Lower leg skin (tissue), 4 donors: ENCODE measurements at places on chromosomes 7 and 10.

DNA sequence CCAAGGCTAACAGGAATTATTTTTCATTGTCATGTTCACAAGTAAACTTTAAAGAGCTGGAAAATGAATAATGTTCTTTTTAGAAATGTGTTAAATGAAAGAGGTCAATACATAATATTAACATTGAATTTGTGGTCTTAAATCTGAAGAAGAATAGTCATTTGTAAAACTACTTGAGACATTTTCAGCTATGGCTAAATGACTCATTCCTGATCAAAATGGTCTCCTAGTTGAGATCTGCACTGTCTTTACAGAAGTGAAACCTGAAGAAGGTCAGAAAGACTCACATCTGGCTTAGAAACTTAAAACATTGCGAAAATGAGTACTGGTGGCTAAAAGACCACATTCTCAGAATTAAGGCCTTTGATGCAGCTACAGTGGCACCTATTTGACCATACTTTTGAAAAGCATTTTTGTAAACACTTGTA is 5.9 kb downstream of the PIK3CG start:
- no peak for DNase-seq

- DNase-seq = no peak
Observed at GRCh38 chr10:29646238-29646902, 11.6 kb upstream of the SVIL start.

- DNase-seq = no peak
Observed at GRCh38 chr10:123997486-123998196, 95.8 kb downstream of the CHST15 start.

DNA sequence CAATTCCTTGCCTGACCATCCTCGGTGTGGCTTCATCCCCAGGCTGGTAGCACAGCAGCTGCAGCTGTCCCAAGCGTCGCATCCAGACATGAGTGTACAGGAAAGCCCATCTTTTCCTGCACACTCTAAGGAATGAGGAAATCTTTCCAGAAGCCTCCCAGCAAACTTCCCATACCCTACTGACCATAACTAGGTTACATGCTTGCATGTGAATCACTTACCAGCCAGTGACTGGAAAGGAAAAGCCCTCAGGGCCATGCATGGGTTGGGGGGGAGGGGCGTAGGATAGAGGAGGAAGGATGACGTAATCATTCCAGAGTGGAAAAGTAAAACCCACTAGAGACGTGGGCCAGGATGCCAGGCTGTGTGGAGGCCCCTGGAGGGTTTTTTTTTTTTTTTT is 18.9 kb upstream of the ZNF212 start:
- DNase-seq = no peak

GRCh38 chr7:136900005-136900404 is 31.6 kb downstream of the CHRM2 start:
- DNase-seq = no peak

DNA sequence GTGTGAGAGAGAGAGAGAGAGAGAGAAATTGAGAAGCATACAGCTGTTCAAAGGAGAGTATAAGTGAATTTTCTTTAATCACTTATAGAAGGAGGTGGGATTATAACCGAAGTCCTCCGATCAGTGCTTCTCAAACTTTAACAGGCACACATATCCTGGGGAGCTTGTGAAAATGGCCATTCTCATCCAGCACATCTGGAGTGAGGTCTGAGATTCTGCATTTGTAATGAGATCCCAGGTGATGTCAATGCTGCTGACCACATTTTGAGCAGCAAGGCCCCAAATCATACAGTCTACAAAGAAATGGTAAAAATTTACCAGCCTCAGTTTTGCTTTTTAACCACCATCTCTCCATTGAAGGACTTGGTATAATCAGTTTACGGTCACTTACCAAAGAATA is 219.0 kb downstream of the PTEN start:
- DNase-seq = no peak

GRCh38 chr7:93933156-93933555 is 11.6 kb downstream of the GNG11 start:
- no peak for DNase-seq

- no peak for DNase-seq
Observed at GRCh38 chr7:31056775-31057346, 4.8 kb downstream of the ADCYAP1R1 start.

GRCh38 chr10:11908536-11908935 is 85.4 kb downstream of the PROSER2 start:
- DNase-seq = no peak

DNA sequence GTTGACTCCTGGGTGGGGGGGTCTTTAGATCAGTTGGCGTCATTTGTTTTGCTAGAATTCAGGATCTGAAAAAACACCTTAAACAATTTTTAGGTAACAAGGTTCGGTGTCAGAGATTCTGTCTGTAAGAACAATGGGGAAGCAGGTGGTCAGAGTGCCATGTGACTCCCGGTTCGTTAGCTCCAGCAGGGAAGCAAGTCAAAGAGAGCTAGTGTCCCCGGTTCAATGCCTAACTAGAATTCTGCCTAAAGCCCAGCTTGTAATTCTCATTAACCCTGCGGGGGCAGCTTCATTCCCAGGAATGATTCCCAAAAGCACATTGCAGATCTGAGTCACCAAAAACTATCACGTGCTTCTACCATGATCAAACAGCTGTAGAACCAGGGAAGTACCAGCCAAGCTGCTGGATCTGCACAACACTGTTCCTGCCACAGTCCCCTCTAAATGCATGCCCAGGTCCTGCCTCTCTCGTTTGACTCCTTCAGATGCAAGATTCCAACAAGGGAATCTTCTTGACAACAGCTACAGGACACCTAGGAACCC is 664.3 kb upstream of the CELF2 start:
- no peak for DNase-seq

- DNase-seq = no peak
Observed at GRCh38 chr10:110138197-110138812, 69.1 kb upstream of the MXI1 start.

DNA sequence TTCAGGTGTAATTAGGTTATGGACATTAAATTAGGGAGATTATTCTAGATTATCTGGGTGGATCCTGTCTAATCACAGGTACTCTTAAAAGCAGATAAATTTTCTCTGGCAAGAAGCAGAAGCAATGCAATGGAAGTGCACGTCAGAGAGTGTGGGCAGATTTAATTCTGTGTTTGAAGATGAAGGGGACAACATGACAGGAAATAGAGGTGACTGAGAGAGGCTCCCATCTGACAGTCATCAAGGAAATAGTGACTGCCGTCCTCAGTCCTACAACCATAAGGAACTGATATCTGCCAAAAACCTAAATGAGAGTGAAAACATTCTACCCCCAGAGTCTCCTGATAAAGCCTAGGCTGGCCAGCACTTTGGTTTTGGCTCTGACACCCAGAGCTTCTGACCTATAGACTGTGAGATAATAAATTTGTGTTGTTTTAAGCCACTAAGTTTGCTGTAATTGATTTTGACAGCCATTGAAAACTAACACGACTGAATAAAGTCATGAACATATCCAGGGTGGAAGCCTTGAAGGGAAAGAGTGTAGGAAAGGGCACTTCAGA is 30.5 kb upstream of the DDX50 start:
- no peak for DNase-seq

DNA sequence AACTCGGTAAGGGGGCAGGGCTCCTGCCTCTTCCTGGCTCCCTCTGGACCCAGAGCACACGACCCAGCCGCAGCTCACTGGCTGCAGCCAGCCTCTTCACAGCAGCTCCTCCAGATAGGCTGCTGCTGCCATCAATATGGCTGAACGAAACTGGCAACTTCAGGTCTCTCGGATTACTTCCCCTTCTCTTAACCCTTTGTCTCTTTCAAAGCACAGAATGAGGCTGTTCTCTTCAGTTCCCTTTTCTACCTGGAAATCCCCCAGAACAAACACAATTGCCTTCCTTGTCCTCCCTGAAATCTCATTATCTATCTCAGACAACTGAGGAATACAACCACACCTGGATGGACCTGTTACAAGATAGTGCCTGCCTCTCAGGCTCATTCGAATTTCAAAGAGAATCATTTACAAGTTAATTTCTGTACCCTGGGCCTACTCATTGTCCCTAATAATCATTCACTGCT is 193.4 kb upstream of the MBL2 start:
- no peak for DNase-seq

DNA sequence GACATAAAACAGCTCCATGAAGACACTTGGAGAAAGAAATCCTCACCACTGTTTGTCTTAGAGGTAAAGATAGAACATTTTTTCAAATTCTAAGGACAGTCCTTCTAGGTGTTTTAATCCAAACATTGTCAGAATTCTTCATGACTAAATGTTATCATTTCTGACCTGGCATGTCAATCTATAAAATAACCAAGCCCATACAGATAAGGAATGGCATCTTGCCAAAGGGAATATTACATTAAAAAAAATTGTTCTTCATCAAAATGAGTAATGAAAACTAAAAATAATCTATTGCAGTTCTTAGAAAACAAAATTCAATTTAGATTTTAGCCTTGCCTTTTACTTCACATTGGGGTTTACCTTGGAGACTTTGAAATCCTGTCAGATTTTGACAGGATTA is 33.6 kb downstream of the DGKB start:
- DNase-seq = no peak

DNA sequence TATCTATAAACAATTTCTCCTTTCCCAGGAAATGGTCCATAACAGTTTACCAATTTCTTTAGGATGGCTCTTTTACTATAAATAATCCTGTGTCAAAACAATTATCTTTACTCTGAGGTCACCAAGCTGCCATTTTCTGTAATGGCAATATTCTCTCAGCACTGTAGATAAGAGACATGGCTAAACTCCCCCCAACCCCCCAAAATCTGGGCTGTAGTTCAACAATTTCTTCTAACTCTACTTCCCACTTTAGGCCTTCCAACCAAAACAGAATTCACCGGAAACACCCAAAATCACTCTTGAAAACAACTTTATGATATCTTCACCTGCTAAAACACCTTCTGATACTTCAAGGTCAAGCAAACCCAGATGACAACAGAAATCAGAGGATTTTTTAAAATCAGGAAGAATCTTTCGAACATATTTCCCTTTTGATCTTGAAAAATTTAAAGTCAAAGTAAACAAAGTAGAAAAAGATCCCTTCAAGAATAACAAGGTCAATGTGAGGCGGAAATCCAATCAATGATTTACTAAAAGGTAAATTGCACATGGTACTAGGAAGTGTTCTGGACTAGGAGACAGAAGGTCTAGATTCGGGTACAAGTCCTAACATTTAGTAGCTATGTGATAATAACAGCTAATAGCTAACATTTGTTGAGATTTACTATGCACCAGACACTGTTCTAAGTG is 176.8 kb downstream of the CPEB3 start:
- no peak for DNase-seq

- DNase-seq = no peak
Observed at GRCh38 chr7:79529881-79530235, 76.4 kb upstream of the MAGI2 start.

- peak; percentile 94 for DNase-seq
Observed at GRCh38 chr10:86968271-86968993, at the start of gene ADIRF. Gene ADIRF (plus strand): TSS chr10:86968482. CDS start chr10:86968545, 63 bp downstream.

DNA sequence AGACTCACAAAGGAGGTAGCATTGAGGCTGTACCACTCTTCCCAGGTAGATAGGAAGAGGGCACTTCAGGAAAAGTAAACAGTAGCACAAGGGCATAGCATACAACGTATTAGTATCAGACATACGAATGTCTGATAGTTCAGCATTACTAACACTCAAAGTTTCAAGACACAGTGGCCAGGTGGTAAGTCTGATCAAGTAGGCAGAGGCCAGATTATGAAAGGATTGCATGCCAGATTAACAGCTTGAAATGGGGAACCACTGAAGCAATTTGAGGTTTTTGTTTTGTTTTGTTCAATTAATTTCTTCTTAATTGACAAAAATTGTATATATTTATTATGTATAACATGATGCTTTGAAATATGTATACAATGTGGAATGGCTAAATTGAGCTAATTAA is 45.7 kb upstream of the IL6 start:
- no peak for DNase-seq
